Activated CD8-positive, alpha-beta memory T cell treated with anti-CD3 and anti-CD28 coated beads, Interleukin-2, amount 50 U/mL, for 4 hours (primary cell): ENCODE measurements at places on chromosomes 11 and 22.

GRCh38 chr11:79221444-79222130 is 219.2 kb downstream of the TENM4 start:
- DNase-seq, result no peak

- DNase-seq, result no peak
Measured at GRCh38 chr11:68146704-68147474, 25.7 kb upstream of the CHKA start.

DNA sequence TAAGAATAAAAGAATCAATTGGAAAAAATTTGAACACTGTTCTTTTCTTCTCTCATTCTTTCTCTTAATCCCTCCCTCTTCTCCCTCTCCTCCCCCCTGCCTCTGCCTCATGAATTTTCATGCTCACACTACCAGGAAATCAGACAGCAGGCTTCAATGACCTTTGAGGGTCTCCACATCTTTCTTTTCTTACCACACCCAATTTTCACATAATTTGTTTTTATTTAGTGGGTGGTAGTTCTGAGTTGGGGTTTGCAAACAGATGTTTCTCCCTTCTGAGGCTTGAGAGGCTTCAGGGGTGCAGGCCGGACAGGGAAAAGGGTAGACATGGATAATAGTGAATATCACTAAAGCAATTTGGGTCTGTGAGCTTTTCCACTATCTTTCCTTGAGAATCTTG is 95.5 kb downstream of the SPATA19 start:
- DNase-seq, result no peak

- DNase-seq, result no peak
Measured at GRCh38 chr11:24738972-24739371, 242.1 kb downstream of the LUZP2 start.

DNA sequence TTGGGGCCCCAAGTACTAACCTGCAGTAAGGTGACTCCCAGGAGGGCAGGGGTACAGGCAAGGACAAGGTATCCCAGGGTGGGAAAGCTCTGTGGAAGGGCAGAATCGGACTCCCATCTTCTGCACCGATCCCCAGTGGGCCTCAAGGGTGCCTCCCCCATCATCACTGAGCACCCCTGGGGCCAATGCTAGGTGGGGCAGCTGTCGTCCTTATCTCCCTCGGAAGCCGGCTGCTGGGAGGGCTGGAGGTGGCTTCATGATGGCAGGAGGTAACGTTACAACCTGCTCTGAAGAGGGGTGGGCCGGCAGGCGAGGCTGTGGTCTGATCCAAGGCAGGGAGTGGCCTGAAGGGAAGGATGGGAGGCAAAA is 87.6 kb upstream of the LINC01488 start:
- no peak for DNase-seq

- DNase-seq, result no peak
Measured at GRCh38 chr22:27537501-27537900, 264.1 kb downstream of the MN1 start.

GRCh38 chr11:86670911-86671310 is 1.5 kb downstream of the ME3 start:
- DNase-seq, result no peak

DNA sequence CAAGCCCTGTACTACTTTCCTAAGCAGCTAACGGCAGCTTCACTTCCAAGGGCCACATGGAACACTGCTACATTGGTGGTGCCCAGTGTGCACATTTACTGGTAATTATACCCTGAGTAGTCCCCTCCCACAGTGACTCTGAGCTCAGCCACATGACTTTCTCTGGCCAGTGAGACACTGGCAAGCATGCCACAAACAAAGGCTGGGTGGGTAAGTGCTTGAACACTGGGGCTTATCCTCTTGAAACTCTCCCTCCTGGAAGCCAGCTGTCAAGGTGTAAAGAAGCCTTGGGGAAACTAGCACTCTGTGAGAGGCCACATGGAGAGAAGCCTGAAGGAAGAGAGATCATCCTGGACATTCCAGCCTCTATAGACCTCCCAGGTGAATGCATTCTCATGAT is 54.4 kb upstream of the DRD2 start:
- DNase-seq, result no peak

- no peak for DNase-seq
Measured at GRCh38 chr11:57324154-57324885, 432 bp downstream of the TNKS1BP1 start.

- no peak for DNase-seq
Measured at GRCh38 chr11:4593739-4594138, at the start of gene OR52I1. Gene OR52I1 (plus strand): TSS chr11:4594039. CDS start chr11:4594039, 0 bp downstream.
